Muscle of arm (tissue), 14 donors: ENCODE measurements at places on chromosomes 4 and X. TPM values are rescaled to one million over a fixed set of nuclear protein-coding genes. Genes with fewer than 3 reads are reported as not detected.

DNA sequence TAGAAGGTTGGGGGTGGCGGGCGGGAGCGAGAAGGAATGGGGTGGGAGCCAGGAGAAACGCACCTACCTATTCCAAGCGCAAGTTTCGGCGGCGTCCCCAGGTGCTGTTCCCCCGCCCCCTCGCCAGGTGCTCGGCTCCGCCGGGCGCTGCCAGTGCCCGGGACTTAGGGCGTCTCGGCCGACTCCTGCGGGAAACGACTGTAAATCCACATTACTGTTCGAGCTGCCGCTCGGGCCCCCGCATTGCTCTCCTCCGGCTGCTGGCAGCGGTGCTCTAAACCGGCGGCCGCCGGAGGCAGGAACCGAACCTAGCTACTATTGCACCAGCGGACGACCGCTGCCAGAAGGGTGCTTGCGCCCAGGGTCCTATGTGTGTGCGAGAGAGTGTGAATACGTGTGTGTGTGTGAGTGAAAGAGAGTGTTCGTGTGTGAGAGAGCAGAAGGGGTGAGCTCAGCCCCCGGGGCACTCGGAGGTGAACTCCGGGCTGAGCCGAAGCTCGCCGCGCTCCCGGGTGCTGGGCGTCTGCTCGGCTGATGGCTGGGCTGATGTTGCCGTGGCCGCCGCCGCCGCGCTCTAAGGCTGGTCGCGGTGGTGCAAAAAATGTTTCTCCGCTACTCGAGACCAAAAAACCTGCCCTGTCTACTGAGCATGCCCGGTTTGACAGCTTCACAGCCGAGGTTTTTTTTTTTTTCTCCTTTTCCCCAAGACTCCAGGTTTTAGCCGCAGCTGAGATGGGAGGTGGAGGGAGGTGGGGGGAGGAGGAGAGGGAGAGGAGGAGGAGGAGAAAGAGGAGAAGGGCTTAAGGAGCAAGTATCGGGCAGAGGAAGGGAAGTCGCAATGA lies 115.7 kb upstream of the TEX13C start:
- DNase-seq = peak; percentile 74

GRCh38 chr4:118141240-118141639 lies 107.0 kb downstream of the NDST3 start:
- no peak for DNase-seq

DNA sequence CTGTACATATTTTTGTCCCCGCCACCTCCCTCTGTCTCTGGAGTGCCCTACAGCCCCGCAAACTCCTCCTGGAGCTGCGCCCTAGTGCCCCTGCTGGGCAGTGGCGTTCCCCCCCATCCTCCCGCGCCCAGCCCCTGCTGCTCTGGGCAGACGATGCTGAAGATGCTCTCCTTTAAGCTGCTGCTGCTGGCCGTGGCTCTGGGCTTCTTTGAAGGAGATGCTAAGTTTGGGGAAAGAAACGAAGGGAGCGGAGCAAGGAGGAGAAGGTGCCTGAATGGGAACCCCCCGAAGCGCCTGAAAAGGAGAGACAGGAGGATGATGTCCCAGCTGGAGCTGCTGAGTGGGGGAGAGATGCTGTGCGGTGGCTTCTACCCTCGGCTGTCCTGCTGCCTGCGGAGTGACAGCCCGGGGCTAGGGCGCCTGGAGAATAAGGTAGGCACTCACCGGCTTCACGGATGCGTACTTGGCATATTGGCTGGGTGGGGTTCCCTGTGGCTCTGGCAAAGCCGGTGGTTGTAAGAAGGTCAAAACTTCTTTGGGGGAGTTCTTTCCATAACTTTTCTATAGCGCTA lies 653 bp downstream of the HHIP start:
- peak; percentile 32 for DNase-seq

- peak; percentile 45 for DNase-seq
Measured at GRCh38 chrX:100768679-100769338, 36.9 kb upstream of the SYTL4 start.

The RAB40A gene
- polyA plus RNA-seq = 1.0 TPM

The LNX1 gene
- polyA plus RNA-seq = 6.4 TPM
